ENCODE measurements at places on chromosomes 7 and 10.

GRCh38 chr10:24513155-24513554 is 210.5 kb downstream of the ARHGAP21 start:
- DNase-seq, result no peak

GRCh38 chr7:29170781-29171180 is 23.8 kb upstream of the CHN2 start:
- no peak for DNase-seq

GRCh38 chr7:143415742-143416397 is 7.2 kb upstream of the EPHA1 start:
- DNase-seq, result no peak

GRCh38 chr7:33632840-33633525 is 272.4 kb upstream of the BMPER start:
- no peak for DNase-seq

DNA sequence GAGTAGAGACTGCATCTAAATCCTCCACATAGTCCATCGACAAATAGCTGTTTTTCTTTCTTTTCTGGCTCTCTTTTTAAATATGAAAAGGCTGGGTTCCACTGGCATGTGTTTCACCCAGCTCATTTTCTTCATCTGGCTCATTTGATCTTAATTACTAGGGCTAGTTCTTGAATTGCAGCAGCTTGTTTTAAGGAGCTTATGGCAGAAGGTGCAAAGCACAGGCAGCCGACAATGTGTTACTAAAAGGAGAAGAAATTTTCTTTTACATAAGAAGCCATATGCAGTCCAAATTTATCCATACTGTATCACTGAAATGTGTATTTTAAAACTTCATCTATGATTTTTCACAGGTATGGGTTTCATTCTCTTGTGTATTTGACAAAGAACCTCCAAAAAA is 205.6 kb upstream of the PTER start:
- no peak for DNase-seq

GRCh38 chr7:80140388-80140787 is 5.8 kb downstream of the GNAI1 start:
- no peak for DNase-seq

GRCh38 chr10:33377658-33378025 is 43.2 kb upstream of the NRP1 start:
- DNase-seq, result no peak

DNA sequence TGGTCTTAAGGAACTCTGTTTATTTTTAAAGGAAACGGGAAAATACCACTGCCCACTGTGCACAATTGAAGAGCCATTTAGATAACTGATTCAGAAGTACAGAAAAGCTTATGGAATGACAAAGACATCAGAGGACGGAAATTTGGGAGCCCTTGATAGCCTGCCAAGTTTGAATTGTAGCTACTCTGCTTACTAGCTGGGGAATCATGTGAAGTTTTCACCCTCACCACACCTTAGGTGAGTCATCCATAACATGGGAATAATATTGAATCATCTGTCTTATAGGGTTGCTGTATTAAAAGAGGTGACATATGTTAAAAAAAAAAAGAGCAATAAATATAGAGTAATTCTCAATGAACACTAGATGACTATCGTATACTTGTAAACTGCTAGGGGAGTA is 1104.2 kb downstream of the GATA3 start:
- no peak for DNase-seq

DNA sequence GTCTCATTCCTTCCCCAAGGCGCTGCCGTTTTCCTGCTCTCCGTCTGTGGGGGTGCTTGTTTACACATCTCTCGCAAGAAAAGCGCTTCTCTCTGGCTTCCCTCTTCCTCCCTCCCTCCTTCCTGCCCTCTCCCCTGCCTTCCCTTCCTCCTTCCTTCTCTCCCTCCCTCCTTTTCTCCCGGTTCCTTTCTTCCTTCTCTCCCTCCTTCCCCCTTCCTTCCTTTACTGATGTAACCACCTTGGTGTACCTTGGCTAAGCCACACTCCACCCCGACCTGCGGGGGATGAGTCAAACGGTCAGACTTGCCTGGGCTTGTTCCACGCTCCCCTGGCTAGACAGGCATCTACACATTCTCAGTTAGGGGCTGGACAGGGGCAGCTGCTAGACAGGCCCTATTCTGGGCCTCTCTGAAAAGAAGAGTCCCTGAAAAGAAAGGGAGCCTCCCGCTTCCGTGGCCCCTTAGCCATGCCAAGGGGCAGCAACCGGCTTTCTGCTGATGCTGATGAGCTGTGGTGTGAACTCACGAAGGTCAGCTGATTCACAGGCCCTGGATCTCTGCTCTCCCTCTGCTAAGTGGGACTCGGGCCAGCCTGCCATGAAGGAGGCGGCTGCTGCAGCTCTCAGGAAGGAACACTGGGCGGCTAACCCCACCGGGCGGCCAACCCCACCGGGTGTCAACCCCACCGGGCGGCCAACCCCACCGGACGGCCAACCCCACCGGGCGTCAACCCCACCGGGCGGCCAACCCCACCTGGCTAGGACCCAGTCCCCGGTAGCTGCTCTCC is 216.8 kb downstream of the TCERG1L start:
- DNase-seq, result no peak

- no peak for DNase-seq
These were observed 5.7 kb upstream of the NDST2 start for GRCh38 chr10:73816917-73817729.

GRCh38 chr7:106289848-106290247 is 5.1 kb upstream of the NAMPT start:
- no peak for DNase-seq

DNA sequence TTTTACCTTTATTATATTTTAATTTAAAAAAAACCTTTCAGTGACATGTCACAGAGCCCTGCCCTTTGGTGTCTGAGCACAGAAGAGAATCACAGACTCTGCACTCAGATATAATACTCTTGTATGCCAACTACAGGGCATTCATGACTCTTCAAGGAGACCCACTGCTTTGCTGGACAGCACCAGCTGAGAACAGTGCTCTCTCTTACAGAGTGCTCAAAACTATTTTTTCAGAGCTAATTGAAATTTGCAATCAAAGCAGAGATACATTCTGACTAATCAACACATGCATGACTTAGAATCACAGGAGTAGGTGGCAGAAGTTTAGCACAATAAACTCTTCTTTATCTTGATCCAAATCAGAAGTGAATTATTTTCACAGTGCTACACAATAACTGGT is 99.1 kb downstream of the OSBPL3 start:
- no peak for DNase-seq

DNA sequence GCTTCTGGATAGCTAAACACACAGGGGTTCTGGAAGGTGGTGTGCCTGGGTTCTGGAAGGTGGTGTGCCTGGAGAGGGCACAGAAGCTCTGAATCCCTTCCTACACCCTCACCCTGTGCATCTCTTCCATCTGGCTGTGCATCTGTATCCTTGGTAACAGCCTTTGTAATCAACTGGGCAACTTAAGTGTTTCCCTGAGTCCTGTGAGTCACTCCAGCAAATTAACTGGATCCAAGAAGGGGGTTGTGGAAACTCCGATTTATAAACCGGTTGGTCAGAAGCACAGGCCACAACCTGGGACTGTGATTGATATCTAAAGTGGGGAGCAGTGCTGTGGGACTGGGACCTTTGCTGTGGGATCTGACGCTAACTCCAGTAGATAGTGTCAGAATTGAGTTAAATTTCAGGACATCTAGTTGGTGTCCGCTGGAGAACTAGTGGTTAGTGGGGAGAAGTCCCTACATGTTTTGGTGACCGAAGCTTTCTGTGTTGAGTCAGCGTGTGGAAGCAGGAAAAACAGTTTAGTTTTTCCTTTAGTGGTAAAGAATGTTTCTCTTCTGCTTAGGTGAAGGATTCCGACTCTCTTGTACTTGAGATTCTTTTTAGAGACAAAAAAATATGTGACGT is 228.1 kb downstream of the BMPER start:
- no peak for DNase-seq

DNA sequence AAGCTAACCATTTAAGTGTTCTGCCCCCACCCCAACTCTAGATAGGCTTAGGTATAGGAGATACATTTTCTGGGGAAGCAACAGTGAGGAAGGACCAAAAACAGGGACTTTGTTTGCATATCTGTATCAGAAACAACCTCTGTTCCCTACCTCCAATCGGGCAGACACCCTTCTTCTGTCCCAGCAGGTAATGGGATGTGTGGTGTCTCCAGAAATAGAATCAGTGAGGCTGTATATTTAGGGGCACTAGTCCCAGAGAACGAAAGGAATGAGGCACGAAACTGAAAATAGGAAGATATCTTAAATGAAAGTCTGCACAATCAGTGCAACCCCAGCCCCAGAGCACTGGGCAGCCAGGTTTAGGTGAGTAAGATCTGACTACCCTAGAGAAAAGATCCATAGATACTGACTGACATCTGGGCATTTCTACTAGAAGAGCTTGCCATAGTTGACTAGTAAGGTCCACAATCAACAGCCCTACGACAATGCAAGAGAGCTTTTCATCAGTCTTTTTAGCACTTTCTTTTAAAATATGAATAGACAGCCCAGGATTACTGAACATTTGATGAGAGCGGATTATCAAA is 28.1 kb downstream of the PLEKHA1 start:
- DNase-seq, result no peak

GRCh38 chr7:27605689-27606269 is 56.9 kb downstream of the HIBADH start:
- DNase-seq, result no peak

- no peak for DNase-seq
These were observed 218.3 kb upstream of the GRB10 start for GRCh38 chr7:51000956-51001355.

GRCh38 chr10:59387951-59388670 is 25.8 kb upstream of the FAM13C start:
- DNase-seq, result no peak

GRCh38 chr7:148434181-148434757 is 156.3 kb upstream of the C7orf33 start:
- DNase-seq, result no peak

DNA sequence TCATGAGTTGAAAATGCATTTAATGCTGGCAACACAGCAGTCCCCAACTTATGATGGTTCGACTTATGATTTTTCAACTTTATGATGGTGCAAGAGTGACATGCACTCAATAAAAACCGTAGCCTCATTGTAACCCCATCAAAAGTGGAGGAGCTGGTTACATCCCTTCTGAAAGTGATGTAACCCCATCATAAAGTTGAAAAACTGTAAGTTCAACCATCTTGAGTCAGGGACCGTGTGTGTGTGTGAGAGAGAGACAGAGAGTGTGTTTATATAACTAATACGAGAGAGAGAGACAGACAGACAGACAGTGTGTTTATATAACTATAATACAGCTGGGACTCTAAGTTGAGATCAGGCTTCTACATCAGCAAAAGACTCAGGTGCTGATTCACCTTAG is 21.0 kb downstream of the ANXA11 start:
- DNase-seq, result no peak

DNA sequence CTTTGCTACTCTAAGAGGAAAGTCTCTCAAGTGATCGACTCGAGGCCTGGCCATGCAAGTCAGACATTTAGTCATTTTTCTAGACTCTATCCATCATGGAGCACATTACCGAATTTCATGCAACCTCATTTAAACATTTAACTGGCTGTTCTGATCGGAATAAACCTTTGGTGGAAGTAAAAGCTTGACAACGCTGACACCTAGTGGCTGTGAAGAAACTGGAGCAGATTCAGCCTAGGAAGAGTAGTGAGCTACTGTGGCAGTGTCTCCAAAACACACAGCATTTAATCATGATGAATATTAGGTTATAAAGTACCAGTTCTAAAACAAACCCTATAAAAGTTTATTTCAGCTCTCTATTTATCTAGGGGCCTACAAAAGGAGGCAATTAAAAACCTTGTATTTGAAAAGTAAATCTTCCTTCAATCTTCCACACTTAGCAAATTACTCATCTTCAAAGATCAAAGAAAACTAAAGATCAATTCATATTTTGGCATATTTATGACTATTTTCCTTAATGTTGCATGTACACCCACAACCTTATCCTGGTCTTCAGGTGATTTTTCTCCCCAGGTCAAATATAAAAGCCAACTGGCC is 175.0 kb downstream of the CTNNA3 start:
- DNase-seq, result peak; percentile 28

Measured in stimulated activated CD4-positive, alpha-beta T cell treated with anti-CD3 and anti-CD28 coated beads, Interleukin-4, amount 100 ng/mL, for 24 hours (primary cell).